ENCODE measurements at places on chromosomes 4 and X.

GRCh38 chr4:2127609-2128332 is 68.6 kb downstream of the NAT8L start:
- DNase-seq = no peak

- DNase-seq = peak; percentile 75
Measured at GRCh38 chrX:40108959-40109287, 11.2 kb upstream of the BCOR start.

DNA sequence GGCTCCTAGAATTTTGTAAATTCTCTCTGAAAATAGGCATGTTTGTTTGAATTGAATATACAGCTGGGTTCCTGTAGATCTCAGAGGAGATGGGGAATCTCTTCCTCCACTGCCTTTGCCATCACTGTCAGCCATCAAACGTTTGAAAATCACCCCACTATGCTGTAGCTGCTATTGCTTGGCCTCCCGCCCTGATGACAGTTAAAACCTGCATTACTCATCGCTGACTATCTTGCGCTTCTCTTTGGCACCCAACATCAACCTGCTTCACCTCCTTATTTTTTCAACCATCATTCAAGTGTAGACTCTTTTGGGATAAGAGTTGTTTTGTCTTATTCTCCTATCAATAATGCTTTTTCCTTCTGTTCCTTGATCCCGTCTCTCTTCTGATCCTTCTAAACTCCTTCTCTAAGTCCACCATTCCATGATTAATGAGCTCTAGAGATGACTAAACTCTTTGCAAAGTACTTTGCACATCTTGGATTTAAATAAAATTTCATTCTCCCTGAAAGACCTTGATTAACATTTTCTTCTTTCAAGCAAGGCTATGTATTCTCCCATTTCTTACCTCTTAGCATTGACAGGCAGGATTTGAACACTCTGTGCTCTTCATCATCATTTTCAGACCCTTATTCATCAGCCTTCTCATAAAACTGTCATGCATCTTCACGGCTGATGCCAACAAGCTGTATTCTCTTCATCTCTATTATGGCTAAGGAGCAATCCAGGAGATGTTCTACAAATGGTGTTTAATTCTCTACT is 133.0 kb downstream of the SNCA start:
- DNase-seq = no peak

GRCh38 chr4:11455201-11455835 is 26.6 kb upstream of the HS3ST1 start:
- DNase-seq = no peak

DNA sequence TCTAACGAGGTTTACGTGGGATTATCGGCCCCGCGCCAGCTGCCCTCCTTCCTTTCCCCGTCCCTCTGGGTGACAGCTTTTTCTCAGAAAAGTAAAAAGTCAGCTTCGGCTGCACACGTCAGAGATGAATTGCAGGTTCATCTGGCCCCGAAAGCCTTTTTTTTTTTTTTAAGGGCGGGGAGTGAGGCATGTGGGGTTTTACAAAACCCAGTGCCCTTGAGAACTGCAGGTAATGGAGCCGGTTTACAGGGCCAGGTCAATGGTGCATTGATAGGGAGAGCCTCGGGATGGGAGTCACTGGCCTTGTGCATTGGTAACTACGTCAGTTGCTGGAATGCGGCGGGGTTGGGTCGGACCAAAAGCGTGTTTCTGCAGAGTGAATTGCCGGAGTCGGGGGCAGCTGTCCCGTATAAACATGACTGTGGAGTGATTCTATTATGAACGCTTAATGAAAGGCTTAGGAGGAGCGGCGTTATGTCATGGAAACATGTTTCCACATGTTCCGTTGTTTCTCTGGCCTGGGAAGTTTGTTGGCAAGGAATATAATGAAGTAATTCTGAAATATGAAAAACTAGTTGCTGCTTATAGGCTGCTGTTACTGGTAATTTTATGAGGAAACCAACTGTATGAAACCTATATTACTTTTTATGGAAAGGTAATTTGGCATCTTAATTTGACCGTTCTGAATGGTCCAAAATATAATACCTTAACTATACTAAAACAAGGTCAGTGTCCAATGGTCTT is 1.1 kb downstream of the HSPA4L start:
- no peak for DNase-seq

DNA sequence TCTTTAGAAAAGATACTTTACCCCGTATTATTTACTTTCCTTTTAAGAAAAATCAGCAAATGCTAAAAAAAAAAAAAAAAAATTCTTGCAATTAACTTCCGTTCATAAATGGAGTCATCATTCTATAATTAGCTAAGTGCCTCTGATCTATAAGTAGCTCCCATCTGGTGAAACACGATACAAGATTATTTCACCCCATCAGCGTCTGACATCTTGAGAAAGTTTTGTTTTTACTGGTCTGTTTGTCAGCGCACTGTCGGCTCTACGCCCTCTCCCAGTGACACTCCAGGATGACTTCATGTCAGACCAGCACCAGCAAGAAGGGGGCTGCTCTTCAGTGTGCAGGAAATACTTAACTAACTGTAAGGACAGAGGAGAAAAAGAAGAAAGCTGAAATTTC is 108.3 kb downstream of the AFAP1 start:
- no peak for DNase-seq

DNA sequence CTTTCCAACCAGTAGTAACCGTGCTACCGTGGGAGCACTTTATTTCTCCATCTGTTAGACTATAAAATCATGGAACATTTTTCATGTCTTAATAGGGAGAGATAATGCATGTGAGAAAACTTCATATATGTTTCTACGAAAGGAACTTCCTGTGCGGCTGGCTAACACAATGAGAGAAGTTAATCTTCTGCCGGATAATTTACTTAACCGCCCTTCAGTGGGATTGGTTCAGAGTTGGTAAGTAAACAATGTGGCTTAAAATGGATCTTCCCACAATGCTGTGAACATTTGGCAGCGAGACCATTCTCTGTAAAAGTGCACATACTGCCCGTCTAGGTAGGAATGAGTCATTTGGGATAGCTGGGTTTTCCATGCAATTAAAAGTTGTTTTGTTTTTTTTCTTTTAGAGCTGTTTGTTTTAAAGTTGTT is 29.6 kb downstream of the PDK3 start:
- no peak for DNase-seq

Data from CD8-positive, alpha-beta T cell (primary cell).